ENCODE measurements at places on chromosomes 6 and 20.
A peak's percentile ranks its signal among the peaks of the same experiment; 100 is the strongest.

- DNase-seq, result peak; percentile 4
Measured at GRCh38 chr6:131532580-131533039, 40.4 kb upstream of the ARG1 start.

- no peak for DNase-seq
Measured at GRCh38 chr6:23929201-23929600, 196.8 kb upstream of the NRSN1 start.

GRCh38 chr6:153538491-153538890, 407.4 kb upstream of the RGS17 start:
- no peak for DNase-seq

DNA sequence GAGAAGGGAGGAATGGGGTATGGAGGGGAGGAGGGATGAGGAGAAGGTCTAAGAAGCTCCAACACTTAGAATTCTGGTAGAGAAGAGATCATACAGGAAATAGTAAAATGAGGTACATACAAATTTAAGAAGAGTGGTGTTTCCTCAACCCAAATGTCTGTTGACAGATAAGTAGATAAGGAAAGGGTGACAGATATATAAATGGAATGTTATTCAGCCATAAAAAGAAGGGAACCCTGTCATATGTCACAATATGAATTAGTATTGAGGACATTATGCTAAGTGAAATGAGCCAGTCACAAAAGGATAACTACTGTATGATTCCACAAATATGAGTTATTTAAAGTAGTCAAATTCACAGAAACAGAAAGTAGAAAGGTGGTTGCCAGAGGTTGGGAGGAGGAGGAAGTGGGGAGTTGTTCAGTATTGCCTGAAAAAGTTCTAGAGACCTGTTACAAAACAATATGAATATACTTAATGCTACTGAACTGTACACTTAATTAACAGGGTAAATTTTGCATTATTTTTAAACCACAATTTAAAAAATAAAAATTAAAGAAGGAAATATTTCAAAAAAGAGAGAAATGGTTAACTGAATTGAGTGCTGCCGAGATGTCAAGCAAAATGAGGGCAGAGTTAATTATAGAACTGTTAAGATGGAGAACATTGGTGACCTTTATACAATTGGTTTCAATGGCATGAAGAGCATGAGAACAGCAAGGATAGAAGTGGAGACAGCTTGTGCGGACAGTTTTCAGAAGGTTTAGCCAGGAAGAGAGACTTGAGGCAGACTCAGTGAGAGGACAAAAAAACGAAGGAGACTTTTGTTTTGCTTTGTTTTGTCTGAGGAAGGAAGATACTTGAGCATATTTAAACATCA, 47.6 kb upstream of the ADGRF4 start:
- no peak for DNase-seq

DNA sequence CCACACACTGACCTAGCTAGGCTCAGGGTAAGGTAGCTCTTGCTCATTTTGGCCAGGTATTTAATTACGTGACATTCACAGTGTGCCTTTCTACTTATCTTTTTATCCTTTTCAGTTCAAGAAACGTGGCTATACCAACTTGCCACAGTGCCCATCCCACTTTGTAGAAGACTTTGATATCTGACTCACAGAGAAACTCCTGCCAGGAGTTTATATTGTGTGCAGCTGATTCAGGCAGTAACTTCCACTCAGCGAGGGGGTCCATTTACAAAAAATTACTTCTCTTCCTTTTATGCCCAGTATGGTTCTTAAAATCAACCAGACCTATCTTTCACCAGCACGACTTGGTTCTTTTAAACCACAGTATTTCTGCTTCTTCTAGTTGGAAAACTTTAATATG, 75.6 kb downstream of the PRL start:
- DNase-seq, result peak; percentile 26

GRCh38 chr6:91534614-91535013, 947.7 kb upstream of the MAP3K7 start:
- no peak for DNase-seq

DNA sequence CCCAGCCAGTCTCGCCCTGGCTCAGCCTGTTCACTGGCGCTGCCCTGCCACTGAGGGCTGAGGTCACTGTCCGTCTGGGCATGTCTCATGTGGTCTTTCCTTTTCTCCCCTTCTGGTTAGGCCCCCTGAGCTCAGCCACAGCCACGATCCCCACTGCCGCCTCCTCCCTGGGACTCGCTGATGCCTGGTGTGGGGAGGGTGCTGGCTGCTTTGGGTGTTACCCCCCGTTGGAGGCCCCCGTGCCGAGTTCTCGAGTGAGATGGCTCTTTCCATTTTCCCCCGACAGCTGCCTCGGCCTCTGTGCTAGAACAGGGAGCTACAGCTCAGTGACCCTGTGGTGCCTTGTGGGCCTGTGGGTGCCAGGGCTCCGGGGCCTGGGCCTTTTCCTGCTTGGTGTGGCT, 14.9 kb upstream of the TCFL5 start:
- DNase-seq, result no peak

DNA sequence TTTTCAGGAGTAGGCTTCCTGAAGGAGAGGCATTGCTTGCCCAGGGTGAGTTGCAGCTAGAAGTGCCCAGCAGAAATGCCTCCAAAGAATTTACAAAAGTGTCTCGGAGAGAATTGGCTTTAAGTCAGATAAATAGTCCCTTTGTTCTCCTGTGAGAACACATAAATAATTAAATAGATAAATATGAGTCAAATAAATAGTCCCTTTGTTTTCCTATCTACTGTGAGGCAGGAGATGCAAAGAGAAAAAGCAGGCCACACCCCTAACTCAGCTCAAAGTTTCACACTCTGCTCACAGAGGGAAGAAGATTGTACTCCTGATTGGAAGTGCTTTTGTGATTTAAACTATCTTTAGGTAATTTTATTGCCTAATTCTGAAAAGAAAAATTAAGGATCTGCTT, 180.7 kb upstream of the PRSS16 start:
- DNase-seq, result no peak

GRCh38 chr6:151440498-151440897, 11.4 kb downstream of the RMND1 start:
- no peak for DNase-seq

DNA sequence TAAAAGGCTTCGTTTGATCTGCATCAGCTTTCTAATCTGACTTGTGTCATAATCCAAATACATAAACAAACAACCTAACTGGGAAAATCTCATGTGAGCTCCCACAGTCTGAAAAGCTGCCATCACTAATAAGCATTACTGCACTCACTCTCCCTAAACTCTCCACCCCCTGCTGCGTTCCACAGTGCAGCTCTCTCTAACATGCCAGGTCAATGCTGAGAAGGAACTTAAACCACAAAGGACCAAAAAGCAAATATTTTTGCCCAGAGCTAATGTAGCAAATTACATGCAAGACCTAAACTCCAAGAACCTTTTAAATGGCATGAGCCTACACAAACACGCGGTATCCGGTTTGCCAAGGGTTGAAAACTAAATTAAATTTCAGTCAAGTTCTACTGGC, 542.3 kb upstream of the JARID2 start:
- DNase-seq, result peak; percentile 82

DNA sequence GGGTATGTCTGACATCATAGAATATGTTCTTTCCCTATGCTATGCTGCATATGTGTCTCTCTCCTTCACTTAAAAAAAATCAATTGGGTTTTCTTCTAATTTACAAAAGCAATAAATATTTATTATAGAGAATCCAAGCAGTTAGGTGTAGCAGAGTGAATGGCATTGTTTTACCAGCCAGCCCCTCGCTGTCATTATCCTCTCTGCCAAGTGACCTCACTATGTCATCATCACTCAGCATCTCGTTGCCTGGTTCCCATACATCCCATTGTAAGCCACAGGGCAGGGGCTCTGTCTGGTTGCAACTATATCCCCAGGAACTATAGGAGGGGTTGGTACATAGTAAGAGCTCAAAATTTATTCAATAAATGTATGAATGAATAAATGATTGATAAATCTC, 31.3 kb downstream of the KIAA0319 start:
- DNase-seq, result no peak

DNA sequence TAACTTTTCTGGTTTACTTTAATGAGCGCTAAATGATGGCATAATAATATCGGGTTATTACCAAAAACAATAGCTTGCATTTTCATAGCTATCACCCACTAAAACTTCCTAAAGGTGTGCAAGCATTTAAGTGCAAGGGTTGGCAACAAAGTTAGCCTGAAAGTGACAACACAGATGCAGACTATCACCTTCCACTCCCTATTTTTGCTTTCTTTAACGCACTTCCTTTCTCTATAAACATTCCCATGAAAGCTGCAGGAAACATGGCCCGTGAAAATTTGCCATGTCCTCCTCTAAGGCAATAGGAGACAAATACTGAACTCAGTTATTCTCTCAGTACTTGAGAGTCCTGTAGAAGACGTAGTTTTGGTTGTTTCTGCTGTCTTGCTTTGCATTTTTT, 2.7 kb downstream of the MYCT1 start:
- peak; percentile 30 for DNase-seq

DNA sequence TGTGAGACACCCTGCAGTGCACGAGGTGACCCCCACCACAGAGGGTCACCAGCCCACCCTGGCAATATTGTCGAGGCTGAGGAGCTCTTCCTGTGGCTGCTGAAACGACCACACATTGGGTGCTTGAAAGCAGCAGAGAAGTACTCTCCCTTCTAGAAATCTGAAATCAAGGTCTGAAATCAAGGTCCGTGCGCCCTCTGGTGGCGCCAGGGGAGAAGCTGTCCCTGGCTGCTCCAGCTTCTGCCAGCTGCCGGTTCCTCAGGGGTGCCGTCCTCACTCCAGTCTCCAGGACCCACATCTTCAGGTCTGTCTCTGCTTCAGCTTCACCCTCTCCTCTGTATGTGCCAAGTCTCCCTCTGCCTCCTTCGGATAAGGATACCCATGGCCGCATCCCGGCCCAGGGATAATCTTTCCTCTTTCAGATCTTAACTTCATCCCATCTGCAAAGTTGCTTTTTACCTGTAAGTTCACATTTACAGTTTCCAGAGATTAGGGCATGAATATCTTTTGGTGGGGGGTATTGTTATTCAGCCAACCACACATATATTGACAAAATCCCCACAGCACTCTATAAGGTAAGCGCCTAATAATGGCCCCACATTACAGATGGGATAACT, 108.3 kb upstream of the PHACTR3 start:
- DNase-seq, result peak; percentile 53

DNA sequence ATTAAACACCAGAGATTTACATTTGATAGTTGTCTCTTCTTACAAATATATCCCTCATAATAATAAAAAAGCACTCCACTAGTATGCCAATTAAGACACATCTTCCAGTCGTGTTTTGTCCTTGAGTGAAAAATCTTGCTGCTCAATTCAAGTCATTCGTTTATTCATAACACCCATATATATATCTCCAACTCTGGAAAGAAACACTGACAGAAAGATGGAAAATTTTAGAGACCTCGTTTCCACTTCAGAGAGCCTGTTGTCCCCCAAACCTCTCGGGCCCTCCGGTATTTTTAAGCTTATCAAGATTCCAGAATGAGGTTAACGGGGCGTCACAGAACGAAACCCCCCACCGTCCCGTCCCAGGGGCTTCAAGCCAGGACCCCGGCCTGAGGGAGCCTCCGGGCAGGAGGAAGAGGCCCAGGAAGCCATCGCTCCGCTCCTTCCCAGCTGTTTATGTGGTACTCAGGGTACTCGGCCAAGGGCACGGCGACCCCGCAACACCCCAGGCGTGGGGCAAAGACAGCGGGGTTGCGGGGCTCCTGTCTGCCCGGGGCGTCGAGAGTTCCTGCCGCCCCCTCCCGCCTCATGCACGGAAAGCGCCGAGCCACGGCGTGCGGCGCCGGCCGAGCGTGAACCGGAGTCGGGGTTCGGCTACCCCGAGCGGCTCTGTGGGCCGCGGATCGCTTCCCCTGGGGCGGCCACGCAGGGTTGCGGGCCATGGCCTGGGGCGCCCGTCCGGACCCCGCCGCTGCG, 623 bp upstream of the SNX9 start:
- DNase-seq, result no peak

DNA sequence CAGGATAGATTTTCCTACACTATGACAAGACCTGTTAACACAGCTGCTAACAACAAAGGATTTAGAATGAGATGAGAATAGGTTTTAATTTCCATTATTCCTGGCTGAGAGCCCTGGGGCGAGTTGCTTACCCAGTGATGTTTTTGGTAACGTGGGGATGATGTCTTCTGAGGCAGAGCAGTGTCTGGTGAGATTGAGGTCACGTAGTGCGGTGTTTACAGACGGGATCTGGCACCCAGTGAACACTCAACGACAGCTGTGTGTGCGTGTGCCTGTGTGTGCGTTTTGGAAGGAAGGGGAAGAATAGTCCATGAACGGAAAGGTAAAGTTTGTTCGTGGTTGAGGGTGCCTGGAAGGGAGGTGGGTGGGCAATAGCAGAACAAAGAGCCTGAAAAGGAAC, 384.7 kb downstream of the C6orf118 start:
- DNase-seq, result no peak

- no peak for DNase-seq
Measured at GRCh38 chr6:89410231-89410761, 1.8 kb downstream of the RRAGD start.

GRCh38 chr6:71965404-71965803, 79.1 kb downstream of the RIMS1 start:
- no peak for DNase-seq

- DNase-seq, result no peak
Measured at GRCh38 chr6:27810768-27811450, 101.3 kb downstream of the OR2B2 start.

GRCh38 chr20:25510202-25510601, 75.1 kb downstream of the NINL start:
- no peak for DNase-seq

GRCh38 chr6:158644231-158645063, at the start of gene DYNLT1:
Gene DYNLT1, minus strand, starts transcription at chr6:158644743. Its CDS starts 35 bp downstream, at chr6:158644708.
- peak; percentile 84 for DNase-seq

DNA sequence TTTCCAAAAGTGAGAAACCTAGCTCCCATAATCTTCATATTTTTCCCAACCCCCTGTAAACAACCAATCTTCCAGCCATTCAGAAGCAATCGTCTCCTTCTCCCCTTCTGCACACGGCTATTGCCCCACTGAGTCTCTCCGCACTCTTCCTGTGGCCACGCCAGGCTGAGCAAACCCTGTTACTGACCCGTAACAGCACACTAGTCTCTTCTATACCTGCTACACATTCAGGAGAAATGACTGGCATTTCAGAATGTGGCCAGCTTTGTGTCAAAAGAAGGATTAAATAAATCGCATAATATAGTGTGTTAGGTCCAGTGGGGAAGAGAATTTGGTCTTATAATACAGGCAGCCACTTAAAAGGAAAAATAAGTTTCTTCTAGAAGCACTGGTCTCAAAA, 41.4 kb downstream of the ECT2L start:
- no peak for DNase-seq

All from IMR-90 (cell line).